ENCODE measurements at places on chromosomes 1 and 21. TPM values are rescaled to one million over a fixed set of nuclear protein-coding genes. Genes with fewer than 3 reads are reported as not detected.
A peak's percentile ranks its signal among the peaks of the same experiment; 100 is the strongest.

- no peak overlapping the region for H3K27ac ChIP-seq
- H3K36me3 ChIP-seq: no peaks in the 10 kb centered on the region
- no peak overlapping the region for H3K4me3 ChIP-seq
- DNase-seq: no peak
Observed at GRCh38 chr1:168397806-168398205, 117.1 kb downstream of the TBX19 start.

The LRRC38 gene
- not detected for total RNA-seq

DNA sequence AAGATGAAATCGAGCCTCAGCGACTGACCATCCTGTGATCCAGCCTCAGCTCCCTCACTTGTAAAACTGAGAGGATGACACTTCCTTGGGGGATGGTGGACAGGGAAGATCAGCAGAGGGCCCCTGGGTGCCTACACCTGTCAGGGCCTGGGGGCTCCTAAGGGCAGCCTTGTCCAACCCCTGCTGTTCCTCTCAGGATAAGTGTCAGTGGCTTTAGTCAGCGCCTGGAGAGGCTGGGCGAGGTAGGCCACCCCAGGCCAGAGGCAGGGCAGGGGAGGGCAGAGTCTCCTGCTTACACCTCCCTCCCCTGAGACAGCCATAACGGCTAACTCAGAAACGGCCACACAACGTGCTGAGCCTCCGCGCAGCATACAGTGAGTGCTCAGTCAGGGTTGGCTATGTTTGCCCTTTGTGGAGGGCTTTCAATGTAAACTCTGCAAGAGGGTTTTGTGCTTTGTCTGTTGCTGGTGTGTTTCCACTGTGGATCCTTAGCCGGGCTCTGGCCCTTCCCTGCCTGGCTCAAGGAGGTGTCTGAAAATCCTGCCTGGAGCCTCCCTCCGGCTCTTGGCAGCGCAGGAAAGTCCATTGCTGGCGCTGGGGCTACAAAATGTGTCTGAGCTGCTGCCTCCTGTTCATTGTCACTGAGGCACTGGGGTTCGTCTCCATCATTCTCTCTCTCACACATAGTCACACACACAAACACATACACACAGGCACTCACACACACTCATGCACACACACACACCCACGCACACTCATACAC, 588.4 kb downstream of the PTPRU start:
- H3K36me3 ChIP-seq: no peaks in the 10 kb centered on the region
- no peak overlapping the region for H3K4me3 ChIP-seq

- no peak overlapping the region for H3K27ac ChIP-seq
- peaks cover 5% of the 10 kb centered on the region for H3K36me3 ChIP-seq
- no peak for DNase-seq
- H3K27me3 ChIP-seq: peaks cover 13% of the 10 kb centered on the region
Observed at GRCh38 chr1:247360116-247360898, 28.6 kb upstream of the ZNF496 start.

GRCh38 chr1:3321559-3322449, 132.7 kb upstream of the ARHGEF16 start:
- H3K36me3 ChIP-seq: peaks cover 5% of the 10 kb centered on the region
- peaks cover 1% of the 10 kb centered on the region for H3K4me1 ChIP-seq
- no peak for DNase-seq
- no peak overlapping the region for H3K4me3 ChIP-seq
- H3K27me3 ChIP-seq: peaks cover 6% of the 10 kb centered on the region

GRCh38 chr1:201309416-201309815, 26.1 kb downstream of the PKP1 start:
- H3K4me3 ChIP-seq: no peak overlapping the region
- DNase-seq: no peak
- peaks cover 14% of the 10 kb centered on the region for H3K27me3 ChIP-seq
- H3K4me1 ChIP-seq: no peaks in the 10 kb centered on the region
- H3K36me3 ChIP-seq: no peaks in the 10 kb centered on the region

GRCh38 chr1:26083208-26083607, 15.8 kb upstream of the TRIM63 start:
- no peak overlapping the region for H3K4me3 ChIP-seq
- no peaks in the 10 kb centered on the region for H3K36me3 ChIP-seq
- H3K27ac ChIP-seq: no peak overlapping the region
- H3K27me3 ChIP-seq: peaks cover 22% of the 10 kb centered on the region
- no peaks in the 10 kb centered on the region for H3K4me1 ChIP-seq

The VHLL gene
- not detected for total RNA-seq

DNA sequence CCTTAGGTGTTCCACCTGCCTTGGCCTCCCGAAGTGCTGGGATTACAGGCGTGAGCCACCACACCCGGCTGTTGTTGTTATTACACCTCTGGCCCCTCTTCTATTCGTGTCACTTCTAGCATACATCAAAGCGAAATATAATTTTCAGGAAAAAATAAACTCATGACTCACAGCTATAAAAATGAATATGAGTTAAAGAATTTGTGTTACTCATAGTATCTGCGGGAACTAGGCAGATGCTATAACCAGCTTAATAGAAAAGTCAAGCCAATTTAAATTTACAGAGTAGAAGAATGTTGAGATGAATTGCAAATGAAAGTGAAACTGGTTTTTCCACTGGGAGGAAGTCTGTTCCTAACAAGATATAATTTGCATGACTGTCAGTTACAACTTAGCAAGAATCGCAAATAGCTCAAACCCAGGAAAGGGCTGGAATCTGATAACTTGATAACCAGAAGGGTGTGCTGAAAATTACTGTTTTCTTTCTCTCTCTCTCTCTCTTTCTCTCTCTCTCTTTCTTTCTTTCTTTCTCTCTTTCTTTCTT, 11.2 kb downstream of the OR2W3 start:
- peak overlapping the region; percentile 90 for H3K4me3 ChIP-seq
- no peak for DNase-seq
- H3K27ac ChIP-seq: peak overlapping the region; percentile 88
- H3K4me1 ChIP-seq: peaks cover 31% of the 10 kb centered on the region
- no peaks in the 10 kb centered on the region for H3K27me3 ChIP-seq
- H3K36me3 ChIP-seq: peaks cover 8% of the 10 kb centered on the region

The GPR25 gene
- not detected for total RNA-seq

The DHX9 gene
- 217 TPM for total RNA-seq

DNA sequence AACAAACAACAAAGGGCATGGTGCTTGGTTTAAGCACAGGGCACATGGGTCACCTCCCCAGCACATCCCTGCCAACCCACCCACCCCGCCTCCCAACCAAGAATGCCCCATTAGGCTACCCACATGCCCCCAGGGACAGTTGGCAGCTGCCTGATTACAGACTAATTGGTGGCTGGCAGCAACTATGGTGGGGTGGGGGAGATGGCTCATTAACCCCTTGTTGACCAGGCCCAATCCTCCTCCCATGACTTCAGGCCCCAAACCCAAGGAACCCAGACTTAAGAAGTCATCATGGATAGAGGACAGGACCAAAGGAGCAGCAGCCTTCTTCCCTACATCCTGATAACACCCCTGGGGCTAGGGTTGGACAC, 1.3 kb downstream of the RIMS3 start:
- DNase-seq: no peak
- no peaks in the 10 kb centered on the region for H3K27me3 ChIP-seq
- peak overlapping the region; percentile 53 for H3K4me3 ChIP-seq
- no peaks in the 10 kb centered on the region for H3K36me3 ChIP-seq
- peaks cover 20% of the 10 kb centered on the region for H3K4me1 ChIP-seq

The PYHIN1 gene
- total RNA-seq: 47.7 TPM

The ACTL8 gene
- not detected for total RNA-seq

- no peak overlapping the region for H3K4me3 ChIP-seq
- peaks cover 4% of the 10 kb centered on the region for H3K4me1 ChIP-seq
- DNase-seq: no peak
- H3K36me3 ChIP-seq: no peaks in the 10 kb centered on the region
Observed at GRCh38 chr1:228190182-228190581, 17.7 kb upstream of the OBSCN start.

- no peak overlapping the region for H3K4me3 ChIP-seq
- no peaks in the 10 kb centered on the region for H3K4me1 ChIP-seq
- H3K36me3 ChIP-seq: no peaks in the 10 kb centered on the region
- no peak for DNase-seq
- H3K27me3 ChIP-seq: peaks cover 21% of the 10 kb centered on the region
Observed at GRCh38 chr1:227907439-227908015, 40.2 kb downstream of the WNT9A start.

DNA sequence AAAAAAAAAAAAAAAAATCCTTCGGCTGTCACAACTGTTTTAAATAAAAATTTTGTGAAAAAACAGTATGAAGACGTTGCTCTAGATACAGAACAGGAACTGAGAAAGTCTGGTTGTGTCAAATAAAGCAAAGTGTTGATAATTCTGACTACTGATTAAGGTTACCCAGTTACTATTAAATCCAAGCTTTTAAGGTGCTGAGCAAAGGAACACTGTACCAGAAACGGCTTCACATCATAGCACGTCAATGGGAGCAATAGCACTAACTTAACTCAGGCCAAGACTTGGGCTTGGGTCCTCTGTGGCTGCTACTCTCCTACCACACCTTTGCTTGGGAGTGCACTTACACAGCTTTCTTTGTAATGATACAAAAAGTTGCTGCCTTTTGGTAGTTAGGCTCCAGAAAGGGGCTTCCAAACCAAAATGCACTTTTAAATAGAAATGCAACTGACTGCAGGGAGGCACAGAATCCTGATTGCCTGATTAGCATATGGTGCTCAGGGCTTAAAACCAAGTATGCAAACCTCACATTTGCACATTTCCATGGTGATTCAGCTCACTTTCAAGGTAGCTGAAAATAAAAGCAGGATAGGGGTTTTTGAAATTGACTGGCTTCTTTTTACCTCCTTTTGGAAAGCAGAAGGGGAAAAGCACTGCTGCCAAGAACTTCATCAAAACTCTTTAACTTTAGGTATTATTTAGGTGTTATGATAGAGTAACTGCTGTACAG, 6.3 kb downstream of the MCL1 start:
- H3K4me1 ChIP-seq: peaks cover 73% of the 10 kb centered on the region
- no peak for DNase-seq

GRCh38 chr21:21076491-21076890, 78.3 kb downstream of the NCAM2 start:
- H3K36me3 ChIP-seq: peaks cover 5% of the 10 kb centered on the region
- H3K4me3 ChIP-seq: no peak overlapping the region
- H3K27me3 ChIP-seq: no peaks in the 10 kb centered on the region

GRCh38 chr1:115732316-115732715, 36.2 kb downstream of the CASQ2 start:
- H3K4me1 ChIP-seq: no peaks in the 10 kb centered on the region
- H3K27me3 ChIP-seq: peaks cover 30% of the 10 kb centered on the region
- H3K4me3 ChIP-seq: no peak overlapping the region

DNA sequence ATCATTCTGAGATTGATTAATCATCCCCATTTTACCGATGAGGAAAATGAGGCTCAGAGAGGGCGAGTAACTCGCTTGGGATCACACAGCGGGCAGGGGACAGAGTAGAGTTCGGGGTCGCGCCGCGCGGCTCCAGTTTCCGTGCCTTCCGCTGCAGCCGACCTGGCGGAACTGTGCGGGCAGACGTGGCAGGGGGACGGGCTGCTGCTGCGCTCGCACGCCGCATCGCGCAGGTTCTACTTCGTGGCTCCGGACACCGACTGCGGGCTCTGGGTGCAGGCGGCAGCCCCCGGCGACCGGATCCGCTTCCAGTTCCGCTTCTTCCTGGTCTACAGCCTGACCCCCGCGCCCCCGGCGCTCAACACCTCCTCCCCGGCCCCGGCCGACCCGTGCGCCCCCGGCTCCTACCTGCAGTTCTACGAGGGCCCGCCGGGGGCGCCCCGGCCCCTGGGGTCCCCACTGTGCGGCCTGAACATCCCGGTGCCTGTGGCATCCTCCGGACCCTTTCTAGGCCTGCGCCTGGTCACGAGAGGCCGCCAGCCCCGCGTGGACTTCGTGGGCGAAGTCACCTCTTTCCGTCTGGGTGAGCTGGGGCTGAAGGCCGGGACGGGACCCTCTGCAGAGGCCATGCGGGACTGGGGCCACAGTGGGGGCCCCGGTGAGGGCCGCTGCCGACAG, 2.3 kb downstream of the LDLRAD2 start:
- H3K4me3 ChIP-seq: peak overlapping the region; percentile 91
- peaks cover 7% of the 10 kb centered on the region for H3K4me1 ChIP-seq
- H3K36me3 ChIP-seq: no peaks in the 10 kb centered on the region

GRCh38 chr1:177451191-177451590, 280.4 kb downstream of the BRINP2 start:
- no peaks in the 10 kb centered on the region for H3K36me3 ChIP-seq
- no peaks in the 10 kb centered on the region for H3K4me1 ChIP-seq

DNA sequence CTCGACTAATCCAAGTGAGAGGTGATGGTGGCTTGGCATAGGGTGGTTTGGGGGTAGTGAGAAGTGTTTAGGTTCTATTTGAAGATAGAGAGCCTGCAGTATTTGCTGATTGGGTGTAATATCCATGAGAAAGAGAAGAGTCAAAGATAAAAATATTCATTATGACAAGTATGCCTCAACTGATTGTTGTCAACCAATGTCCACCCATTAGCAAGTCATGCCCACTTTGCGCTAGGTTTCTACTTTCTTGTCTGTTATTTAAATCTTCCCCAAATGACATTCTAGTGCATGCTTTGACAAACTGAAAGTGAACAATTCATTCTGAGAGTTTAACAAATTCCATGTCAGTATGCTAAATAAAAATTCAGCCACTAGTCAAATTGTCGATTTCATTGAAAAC, 3.8 kb upstream of the XCL1 start:
- H3K27me3 ChIP-seq: peaks cover 18% of the 10 kb centered on the region
- no peak overlapping the region for H3K27ac ChIP-seq
- H3K36me3 ChIP-seq: no peaks in the 10 kb centered on the region
- DNase-seq: no peak

The RAD54L gene
- total RNA-seq: 87.5 TPM

DNA sequence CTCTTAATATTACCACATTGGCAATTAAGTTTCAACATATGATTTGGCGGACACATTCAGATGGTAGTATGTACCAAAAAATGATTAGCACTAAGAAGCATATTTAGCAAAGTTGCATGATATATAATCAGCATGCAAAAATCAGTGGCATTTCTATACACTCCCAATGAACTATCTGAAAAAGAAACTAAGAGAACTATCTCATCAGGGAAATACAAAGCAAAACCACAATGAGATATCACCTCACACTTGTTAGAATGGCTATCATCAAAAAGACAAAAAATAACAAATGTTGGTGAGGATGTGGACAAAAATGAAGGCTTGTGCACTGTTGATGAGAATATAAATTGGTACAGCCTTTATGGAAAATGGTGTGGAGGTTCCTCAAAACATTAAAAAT, 31.4 kb upstream of the DENND1B start:
- no peak for DNase-seq
- peak overlapping the region; percentile 11 for H3K4me3 ChIP-seq
- H3K36me3 ChIP-seq: no peaks in the 10 kb centered on the region
- peaks cover 32% of the 10 kb centered on the region for H3K4me1 ChIP-seq
- no peak overlapping the region for H3K27ac ChIP-seq
- H3K27me3 ChIP-seq: peaks cover 2% of the 10 kb centered on the region

DNA sequence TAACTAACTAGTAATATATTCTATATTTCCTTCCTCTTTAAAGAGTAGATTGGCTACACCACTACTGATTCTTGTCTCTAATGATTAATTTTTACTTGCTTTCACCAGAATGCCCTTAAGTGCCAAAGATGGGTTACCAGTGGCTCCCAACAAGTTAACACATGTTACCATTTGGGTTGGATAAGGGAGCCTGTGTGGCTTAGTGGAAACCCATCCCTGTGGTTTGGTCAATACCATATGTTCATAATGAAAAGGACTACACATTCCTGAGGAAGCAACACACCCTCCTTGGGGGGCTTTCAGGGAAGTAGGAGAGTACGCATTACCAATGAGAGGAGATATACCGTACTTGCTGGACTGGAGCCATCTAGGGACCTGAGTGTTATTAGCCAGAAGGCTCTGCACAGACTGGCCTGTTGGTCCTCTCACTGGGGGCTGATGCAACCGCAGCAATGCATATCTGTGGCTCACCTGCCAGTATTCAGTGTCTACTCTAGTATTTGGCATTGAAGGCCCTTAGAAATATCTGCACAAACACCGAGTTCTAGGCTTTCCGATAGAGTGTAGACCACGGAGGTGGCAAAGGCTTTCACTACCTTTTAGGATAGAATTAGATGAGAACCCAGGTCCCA, 29.3 kb upstream of the PLXNA2 start:
- no peak overlapping the region for H3K4me3 ChIP-seq
- H3K27me3 ChIP-seq: peaks cover 65% of the 10 kb centered on the region
- H3K36me3 ChIP-seq: no peaks in the 10 kb centered on the region
- H3K4me1 ChIP-seq: no peaks in the 10 kb centered on the region

The HENMT1 gene
- total RNA-seq: 35.7 TPM

Data from natural killer cell treated with Interleukin-12 subunit alpha and Interleukin-12 subunit beta and Interleukin-15 and Interleukin-18, amount 100 ng/mL, for 72 hours (primary cell).